NAMALWA (cell line): ENCODE measurements at places on chromosomes 1 and 21.

- DNase-seq = no peak
Measured at GRCh38 chr1:165481820-165482532, 37.0 kb upstream of the RXRG start.

DNA sequence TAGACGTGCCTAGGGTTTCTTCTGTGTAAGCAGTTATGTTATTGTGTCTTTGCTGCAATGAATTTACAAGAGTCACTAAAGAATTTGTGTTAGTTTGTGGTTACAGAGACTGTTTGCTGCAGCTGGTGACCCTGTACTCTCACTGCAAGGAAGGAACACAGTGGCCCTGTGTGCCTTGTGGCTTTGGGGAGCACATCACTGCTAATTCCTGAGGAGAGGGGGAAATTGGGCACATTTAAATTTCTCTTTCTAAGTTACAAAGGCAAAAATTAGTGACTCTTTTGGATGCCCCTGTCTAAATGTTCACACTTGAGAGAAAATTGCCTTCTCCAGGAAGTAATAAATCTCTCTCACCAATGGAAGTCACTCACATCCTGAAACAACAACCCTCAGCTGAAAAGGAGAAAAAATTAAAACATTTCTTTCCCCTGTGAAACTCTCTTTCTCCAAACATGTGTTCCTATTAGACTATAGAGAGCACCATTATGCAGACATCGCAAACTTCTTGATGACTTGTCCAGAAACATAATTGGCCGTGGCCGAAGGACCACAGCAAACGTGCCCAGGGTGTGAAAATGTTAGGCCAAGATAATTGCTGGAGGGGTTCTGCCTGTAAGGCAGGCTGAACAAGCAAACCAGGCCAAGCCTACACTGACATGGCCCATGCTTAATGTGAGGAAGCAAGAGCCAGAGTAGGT lies 32.3 kb upstream of the SPAG17 start:
- DNase-seq = no peak

GRCh38 chr1:10833630-10834557 lies 37.4 kb upstream of the CASZ1 start:
- DNase-seq = peak; percentile 34

GRCh38 chr1:235864931-235865525 lies 1.7 kb downstream of the LYST start:
- DNase-seq = no peak

DNA sequence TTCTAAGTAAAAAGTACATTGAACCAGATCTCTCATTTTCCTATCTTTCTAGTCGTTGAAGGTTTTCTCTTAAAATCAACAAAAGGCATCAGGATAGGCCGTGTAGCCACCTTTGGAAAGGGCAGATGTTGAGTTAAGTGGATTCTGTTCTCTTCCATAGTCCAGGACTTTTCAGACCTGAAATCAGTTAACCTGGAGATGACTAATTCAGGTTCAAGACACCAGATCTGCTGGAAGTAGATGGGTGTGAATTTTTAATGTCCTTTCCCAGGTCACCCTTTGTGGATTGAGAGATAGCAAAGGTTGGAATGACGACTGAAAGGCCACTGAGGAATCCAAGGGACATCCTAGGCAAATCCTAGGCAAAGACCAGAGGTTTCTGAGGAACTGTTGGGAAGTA lies 172.8 kb downstream of the DHRS3 start:
- no peak for DNase-seq

DNA sequence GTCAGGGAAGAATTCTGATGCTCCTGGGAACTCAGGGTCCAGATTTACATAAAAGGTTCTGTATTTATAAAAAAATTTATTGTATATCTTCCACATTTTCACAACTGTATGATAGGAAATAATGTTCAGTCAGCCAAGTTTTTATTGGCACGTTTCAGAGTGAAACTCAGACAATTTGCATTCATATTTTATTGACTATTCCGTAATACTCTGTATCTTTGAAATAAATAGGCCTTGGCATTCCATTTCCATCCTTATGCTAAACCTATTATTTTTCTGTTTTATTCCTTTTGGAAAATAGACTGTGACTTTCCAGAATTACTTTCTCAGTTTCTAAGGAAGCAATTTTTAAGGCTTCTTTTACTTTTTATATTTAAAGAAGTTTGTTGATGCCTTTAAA lies 329.0 kb downstream of the OLFM3 start:
- no peak for DNase-seq

GRCh38 chr1:188715566-188715965 lies 1762.1 kb downstream of the BRINP3 start:
- peak; percentile 6 for DNase-seq

- DNase-seq = no peak
Measured at GRCh38 chr1:61186753-61187152, 104.4 kb downstream of the NFIA start.

GRCh38 chr1:155889566-155889965 lies 21.6 kb downstream of the RIT1 start:
- DNase-seq = no peak
